ENCODE measurements at places on chromosomes 7 and 10. TPM values are rescaled to one million over a fixed set of nuclear protein-coding genes. Genes with fewer than 3 reads are reported as not detected.
A peak's percentile ranks its signal among the peaks of the same experiment; 100 is the strongest.

DNA sequence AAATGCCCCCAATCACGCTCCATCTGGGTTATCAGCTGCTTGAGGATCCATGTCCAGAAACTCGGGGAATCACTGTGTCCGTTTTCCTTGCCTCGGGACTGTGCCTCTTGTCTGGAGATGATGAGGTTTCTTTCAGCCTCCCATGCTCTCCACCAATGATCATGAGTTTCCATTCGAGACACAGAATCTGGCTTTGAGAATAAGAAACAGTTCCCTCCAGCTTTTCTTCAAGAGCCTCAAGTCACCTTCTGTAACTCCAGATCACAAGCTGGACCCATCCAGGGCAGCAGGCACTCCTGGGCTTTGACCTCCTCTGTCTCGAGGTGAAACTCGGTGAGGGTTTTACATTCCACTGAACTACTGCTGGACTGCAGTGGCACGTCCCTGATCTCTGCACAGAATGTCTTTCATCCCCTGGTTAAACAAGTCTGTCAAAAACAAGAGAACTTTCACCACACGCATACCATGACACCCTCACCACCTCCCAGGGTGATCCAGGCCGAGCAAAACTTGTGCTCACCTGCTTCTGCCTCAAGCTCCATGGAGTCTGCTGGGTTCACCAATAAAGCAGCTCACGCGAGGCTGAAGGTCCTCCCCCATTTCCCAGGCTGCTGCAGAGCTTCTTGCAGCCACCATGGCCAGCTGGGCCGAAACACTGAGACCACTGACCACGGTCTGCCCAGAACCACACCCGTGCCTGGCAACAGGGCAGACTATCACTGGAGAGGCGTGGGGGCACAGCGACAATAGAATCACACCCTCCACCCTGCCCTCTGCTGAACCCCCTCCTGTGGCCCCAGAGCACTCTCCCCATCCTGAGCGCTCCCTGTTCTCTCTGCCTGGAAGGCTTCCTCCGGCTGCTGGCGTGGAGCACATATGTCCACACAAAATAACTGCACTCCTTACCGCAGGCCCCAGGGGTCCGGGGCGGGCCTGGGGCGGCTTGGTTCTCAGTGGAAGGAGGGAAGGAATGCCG, 25.1 kb downstream of the MAT1A start:
- no peak for DNase-seq

MRM2 gene
- 25.3 TPM for total RNA-seq

- no peak for DNase-seq
Measured at GRCh38 chr10:114376523-114376922, 27.8 kb downstream of the AFAP1L2 start.

MEIG1 gene
- total RNA-seq = not detected

DNA sequence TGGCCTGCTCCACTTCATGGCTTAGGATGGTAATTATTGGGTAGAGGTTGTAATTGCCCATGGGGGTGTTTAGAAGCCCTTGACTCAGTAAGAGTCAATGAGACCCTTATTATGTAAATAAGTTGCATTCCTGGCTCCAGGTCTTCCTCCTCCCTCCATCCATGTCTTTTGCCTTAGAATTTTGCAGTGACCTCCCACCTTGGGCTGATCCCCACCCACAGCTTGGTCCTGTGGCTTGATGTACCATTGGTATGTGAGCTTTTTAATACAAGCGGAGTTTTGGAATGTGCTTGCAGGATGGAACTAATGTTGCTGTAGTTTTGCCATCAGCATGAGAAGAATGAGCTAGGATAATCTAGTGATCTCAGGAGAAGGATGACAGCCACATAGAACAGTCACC, 73.2 kb upstream of the DGKI start:
- peak; percentile 64 for DNase-seq

DNA sequence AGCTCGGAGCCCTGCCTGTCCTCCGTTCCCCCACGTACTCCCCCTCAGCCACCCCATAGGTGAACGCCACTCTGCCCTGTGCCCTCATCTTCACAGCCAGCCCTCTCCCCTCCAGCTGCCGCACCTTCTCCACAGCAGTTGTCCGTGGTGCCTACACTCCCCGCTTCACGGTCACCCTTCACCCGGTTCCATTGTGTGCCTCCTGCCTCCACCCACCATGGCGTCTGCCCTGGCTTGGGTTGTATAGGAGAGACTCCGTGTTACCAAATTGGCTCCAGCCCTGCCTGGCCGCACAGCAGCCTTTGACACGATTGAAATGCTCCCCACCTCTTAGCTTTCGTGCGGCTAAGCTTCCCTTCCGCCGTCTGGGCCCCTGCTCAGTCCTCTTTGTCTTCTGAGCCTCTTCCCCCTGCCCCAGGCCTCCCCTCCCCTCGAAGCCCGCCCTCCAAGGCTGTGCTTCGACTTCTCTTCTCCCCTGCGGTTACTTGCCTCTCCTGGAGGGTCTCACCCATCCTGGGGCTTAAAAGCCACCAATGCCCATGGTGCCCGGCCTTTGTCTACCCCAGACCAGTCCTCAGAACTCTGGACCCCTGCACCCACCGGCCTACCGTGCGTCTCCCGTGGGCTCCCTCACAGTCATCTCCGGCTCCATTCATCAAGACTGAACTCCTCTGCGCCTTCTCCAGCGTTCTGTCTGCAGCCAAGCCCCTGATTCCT, 18.5 kb upstream of the NODAL start:
- peak; percentile 57 for DNase-seq

DNA sequence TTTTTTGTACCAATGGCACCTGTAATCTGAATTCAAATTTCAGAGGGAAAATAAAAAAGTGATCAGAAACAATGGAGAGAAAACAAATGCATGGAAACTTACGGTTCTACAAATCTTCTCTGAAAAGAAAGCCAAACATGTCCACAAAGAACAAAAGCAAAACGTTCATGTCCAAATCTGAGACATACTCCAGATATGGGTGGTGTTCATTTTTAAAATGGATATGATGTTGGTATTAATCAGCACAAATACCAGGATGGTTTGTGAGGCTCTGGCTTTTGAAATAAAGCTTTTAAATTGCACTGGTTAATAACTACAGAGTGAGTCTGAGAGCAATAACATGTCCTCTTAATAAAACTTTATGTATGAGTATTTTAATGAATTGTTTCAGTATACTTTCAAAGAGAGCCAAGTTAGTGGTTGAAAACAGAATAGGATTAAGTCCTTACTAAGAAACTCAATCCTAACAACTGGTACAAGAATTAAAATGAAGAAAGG, 366.4 kb downstream of the INHBA start:
- no peak for DNase-seq

GRCh38 chr7:127317447-127317961, 64.8 kb upstream of the GRM8 start:
- DNase-seq = no peak

DNA sequence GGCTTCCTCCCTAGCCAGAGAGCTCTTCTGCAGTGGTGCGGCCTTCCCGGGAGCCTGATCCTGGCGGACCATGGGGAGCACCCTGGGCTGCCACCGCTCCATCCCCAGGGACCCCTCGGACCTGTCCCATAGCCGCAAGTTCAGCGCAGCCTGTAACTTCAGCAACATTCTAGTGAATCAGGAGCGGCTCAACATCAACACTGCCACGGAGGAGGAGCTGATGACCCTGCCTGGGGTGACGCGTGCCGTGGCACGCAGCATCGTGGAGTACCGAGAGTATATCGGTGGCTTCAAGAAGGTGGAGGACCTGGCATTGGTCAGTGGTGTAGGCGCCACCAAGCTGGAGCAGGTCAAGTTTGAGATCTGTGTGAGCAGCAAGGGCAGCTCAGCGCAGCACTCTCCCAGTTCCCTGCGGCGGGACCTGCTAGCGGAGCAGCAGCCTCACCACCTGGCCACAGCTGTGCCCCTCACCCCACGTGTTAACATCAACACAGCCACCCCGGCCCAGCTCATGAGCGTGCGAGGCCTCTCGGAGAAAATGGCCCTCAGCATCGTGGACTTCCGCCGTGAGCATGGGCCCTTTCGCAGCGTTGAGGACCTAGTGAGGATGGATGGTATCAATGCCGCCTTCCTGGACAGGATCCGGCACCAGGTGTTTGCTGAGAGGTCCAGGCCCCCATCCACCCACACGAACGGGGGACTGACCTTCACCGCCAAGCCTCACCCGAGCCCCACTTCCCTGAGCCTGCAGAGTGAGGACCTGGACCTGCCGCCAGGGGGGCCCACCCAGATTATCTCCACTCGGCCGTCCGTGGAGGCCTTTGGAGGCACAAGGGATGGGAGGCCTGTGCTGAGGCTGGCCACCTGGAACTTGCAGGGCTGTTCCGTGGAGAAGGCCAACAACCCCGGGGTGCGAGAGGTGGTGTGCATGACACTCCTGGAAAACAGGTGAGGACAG, 1.5 kb downstream of the EEPD1 start:
- peak; percentile 8 for DNase-seq

GRCh38 chr7:107972941-107973376, 30.0 kb downstream of the LAMB1 start:
- no peak for DNase-seq

- no peak for DNase-seq
Measured at GRCh38 chr7:4964506-4964905, 5.5 kb upstream of the MMD2 start.

GRCh38 chr10:86443936-86444335, 77.3 kb upstream of the GRID1 start:
- no peak for DNase-seq
